Retinal pigment epithelial cell (primary cell): ENCODE measurements at places on chromosomes 6 and 20.

DNA sequence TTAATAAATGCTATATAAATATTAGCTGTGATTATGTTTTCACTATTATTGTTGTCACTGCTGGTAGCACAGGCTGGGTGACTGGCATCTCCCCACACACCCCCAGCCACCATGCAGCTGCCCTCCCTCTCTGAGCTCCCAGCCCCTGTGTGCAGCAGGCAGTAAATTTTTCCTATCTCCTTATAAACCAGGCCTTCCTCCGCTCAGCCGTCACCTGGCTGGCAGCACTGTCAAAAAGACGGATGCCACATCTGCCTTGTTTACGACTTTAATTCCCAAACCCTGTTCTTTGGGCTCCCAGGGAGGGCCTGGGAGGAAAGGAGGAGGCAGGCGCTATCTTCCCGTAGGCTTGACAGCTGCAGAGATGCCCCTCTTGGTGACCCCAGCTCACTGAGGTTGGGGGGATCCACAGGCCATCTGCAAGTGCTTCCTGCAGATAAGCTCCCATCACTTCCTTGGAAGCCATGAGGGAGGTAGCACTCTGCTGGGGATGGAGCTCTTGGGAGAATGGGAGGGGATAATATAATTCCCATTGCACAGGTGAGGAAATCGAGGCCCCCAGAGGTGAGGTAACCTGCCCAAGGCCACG lies 94.5 kb downstream of the GRM4 start:
- DNase-seq, result no peak

GRCh38 chr20:59738851-59739250 lies 134.5 kb downstream of the PHACTR3 start:
- no peak for DNase-seq

DNA sequence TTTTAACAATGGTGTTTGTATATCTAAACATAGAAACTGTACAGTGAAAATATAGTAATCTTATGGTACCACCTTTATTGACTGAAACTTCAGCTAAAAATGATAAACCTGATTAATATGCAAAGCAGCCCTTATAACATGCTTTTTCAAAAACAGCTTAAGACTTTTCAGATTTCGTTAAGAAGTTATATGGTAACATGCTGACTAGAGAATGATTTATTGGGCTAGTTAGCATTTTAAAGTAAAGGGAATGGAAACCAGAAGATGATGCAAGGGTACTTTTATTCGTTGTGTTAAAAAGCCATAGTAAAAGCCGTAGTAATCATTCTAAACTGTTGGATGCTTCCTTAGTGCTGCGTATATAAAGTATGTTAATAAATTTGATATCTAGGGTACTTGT lies 50.5 kb downstream of the CBFA2T2 start:
- no peak for DNase-seq

DNA sequence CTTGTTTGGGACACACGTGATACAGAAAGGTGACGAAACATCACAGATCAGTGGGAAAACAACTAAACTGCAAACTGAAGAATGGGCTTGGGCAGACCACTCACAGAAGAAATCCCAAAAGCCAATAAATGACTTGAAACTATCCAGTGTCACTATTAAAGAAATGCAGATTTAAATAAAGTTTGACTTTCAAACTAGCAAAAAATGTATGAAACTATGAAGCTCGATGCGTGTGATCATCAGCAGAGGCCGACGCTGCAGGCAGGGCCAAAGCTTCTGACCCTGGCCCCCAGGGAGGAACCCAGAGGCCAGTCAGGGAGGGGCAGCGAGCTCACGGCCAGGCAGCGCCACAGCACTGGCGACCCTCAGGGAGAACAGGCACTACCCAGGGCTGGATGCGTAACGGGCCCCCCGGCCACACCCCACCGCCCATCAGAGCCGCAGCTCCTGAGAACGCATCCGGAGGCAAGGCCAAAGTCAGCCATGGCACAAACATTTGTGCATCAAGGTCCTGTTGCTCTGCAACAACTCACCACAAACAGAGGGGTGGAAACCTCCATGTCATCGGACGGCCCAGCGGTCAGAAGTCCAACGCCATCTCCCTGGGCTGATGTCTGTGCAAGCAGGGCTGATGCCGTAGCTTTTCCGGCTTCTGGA lies 94.1 kb downstream of the YTHDF1 start:
- DNase-seq, result no peak

DNA sequence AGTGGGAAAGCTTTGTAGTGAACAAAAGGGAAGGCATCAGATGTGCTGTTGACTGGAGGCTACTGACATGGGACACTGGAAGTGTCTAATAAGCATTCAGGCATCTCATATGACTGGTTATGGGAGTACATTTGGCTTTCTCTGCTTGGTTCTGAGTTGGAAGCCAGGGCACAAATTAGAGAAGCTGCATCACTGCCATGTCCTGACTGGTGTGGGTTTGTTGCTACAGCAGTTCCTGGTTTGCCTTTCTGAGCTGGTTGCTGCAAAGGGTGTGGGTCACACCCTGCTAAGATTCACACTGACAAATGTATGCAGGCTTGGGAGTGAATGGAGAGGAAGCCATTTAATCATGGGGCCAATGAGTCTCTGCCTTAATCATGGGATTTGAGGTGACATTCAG lies 36.2 kb upstream of the NANP start:
- no peak for DNase-seq

DNA sequence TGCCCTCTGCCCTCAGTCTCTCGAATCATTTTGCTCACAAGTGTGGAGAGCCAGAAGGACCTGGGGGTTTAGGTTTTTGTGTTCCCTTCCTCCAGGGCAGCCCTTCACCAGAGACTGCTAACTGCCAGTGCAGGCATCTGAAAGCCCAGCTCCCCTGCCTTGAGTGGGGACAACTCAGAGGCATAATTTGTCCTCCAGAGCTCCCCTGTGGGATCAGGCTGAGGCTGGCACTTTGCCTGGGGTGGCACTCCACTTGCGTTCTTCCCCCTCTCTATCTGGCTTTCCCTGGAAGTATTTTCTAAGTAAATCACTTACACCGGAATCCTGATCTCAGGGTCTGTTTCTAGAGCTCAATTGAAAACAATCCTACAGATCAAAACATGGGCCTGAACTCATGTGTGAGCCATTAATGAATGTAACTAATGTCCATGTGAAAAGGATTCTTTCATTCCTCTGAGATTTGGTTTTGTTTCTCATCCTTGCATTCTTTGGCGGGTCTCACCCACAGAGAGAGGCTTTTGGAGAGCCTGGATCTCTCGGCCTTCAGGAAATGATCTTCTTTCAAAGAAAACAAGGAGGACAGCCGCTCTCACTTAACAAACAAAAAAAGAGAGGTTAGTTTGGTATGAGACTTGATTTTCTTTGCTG lies 125.7 kb upstream of the RIPOR2 start:
- DNase-seq, result no peak

DNA sequence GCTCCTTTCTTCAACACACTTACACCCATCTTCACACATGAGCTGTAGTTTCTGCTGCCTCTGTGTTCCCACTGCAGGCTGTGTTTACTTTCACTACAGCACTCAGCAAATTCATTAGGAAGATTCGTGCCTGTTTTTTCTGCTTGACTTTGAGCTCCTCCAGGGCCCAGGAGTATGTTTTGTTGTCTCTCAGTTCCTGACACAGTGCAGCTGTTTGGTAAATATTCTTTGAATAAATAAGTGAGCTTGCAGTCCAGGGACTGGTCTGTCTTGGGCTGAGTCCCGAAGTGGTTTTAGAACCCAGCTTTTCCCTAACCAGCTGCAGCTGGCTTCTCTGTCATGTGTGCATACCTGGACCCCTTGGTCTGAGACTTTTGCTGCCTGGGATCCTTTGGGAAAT lies 46.6 kb upstream of the CCN6 start:
- DNase-seq, result no peak
